Hematopoietic multipotent progenitor cell treated with erythropoietin and hydrocortisone succinate and interleukin-3 and kit ligand, for 17 days (in vitro differentiated cells): ENCODE measurements at places on chromosomes 3 and 15.

DNA sequence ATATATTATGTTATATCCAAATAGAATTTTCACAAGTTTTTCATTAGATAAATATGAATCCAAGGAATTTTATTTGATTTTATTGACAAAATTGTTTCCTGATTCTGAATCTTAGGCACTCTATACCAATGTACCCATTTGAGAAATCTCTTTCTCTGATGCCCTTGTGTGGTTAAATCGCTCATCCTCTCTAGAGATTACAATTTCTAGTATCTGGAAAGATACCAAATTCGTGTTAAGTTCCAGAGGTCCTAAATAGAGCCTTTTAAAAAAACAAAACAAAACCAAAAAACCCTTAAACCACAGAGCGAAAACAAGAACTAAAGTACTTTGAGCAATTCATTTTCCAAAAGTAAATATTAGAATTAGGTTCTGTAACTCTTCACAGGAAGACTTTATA, 20.0 kb downstream of the SATB1 start:
- no peak for DNase-seq

- peak; percentile 97 for DNase-seq
Measured at GRCh38 chr3:169966428-169966950, at the start of gene SEC62. Gene SEC62, plus strand, starts transcription at chr3:169966807. Its CDS starts 16 bp downstream, at chr3:169966823.

DNA sequence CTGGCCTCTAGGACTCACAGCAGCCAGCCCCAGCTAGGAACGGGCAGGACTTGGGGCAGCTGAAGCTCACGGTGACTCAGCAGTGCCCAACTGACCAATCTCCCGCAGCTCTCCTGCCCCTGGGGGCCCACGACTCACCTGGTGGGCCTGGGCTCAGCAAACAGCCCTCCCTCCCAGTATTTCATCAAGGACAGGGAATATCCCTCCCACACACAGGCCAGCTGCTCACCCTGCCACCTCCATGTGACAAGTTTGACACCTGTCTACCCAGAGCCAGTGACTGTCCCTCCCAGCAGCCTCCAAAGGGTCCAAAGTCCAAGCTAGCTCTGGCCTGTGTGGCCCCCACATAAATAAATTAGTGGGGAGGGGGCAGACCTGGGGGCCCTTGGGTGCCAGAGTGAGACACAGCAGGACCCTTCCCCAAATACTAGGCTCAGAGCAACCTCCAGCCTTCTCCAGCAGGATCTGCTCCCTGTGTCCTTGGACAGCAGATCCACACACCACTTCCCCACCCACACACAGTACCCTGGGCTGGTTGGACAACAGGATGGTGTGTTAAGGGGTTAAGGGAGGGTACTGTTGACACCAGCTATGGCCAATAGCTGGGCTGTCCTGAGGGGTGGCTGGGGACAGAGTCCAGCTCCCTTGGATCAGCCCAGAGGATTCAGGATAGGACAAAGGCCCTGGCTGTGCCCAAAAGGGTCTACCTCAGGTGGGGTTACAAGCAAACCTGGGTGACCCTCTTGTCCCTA, 4.3 kb downstream of the GNAT1 start:
- no peak for DNase-seq

GRCh38 chr3:185216607-185216958, 37.3 kb downstream of the EHHADH start:
- no peak for DNase-seq

GRCh38 chr15:51093839-51094605, 684 bp downstream of the TNFAIP8L3 start:
- DNase-seq = no peak

DNA sequence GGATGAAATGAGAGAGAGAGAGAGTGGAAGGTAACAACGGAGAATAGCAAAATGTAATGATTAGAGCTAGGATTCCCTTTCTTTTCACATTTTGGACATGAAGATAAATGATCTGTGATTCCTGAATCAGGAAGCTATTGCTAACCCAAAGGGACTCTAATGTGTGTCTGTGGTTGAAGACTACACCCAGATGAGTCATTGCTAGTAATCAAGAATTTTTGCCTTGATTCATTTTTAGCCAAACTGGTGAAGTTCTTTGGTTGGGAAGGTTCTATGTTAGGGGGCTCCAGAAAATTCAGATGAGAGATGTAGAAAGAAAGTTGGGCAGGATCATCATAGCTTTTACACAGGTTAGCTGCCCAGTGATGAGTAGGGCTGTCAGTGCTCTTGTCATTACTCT, 116.4 kb downstream of the DUT start:
- no peak for DNase-seq

DNA sequence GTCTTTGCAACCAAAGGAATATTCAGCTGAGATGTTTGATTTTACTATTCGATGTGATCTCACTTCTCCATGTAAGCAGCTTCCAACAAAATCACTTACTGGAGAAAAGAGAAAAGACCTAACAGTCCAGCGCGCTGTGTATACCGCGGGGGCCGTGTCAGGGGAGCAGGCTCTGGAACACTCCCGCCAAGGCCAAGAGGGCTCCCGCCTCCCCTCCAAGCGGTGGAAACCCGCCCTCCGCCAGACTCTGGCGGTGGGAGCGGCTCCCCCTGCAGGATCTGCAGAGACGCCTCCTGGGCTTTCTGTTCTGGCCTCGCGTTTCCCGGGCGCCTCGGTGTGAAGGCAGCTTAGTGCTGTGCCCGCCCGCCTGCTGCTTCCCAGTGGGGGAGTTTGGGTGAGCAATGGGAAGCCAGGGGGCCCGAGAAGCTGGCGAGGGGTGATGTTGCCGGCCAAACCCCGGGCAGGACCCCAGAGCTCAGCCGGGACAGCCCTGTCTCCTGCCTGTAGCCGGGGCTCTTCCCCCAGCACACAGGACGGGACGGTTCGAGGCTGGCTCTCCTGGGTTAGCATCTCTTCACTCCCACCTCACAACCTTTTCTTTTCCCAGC, 36.3 kb downstream of the CHST14 start:
- peak; percentile 23 for DNase-seq

- DNase-seq = no peak
Measured at GRCh38 chr3:77081240-77081661, 41.4 kb downstream of the ROBO2 start.

DNA sequence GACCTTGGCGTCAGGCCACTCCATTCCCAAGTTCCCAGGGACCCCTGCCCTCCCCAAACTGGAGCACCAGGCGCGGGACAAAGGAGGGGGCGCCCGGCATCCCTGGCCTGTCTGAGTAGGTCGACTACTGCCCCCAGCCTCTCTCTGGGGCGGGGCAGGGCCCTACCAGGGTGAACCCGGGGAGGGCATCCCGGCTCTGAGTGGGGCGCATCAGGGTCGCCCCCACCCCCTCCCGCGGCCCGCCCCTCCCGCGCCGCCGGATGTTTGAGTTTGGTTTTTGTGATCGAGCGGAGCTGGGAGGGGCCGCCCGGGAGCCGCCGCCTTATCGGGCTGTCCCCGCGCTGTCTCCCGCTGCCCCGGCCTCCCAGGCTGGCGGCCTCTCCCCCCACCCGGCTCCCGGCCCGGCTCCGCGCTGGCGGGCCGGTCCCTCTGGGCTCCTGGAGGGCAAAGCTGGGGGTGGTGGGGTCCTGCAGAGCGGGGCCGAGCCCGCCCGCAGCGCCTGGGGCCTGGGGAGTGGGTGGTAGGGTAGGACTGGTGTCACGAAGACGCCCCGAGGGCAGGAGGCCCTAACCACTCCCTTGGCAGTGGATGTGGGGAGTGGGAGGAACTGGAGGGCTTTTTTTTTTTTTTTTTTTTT, 47.2 kb upstream of the SMAD6 start:
- no peak for DNase-seq

- DNase-seq = no peak
Measured at GRCh38 chr15:52136442-52136980, 23.9 kb upstream of the BCL2L10 start.

DNA sequence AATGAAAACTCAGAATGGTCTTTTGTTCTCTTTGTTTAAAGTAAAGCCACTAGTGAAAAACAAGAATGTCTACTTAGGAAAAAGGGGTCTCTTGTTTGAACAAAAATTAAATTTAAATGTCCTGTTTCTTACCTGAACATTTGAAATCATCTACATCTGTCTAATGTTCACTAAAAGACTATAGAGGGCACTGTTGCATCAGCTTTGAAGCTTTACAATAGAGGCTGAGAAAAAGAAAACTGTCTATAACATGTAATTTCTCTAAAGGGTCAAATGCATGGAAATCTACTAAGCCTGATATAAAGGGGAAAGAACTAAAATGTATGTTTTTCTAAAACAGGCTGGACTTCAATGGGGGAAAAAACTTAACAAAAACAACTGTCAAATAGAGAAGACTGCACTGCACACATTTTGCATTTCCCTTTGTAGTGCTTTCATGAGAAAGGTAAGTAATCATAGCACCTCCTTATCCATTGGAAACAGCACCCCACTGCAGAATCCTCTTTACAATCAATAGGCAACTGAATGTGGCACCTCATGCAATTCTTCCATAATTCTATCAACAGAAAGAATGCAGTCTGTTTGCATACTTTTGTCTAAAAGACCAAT, 26.3 kb downstream of the DPH6 start:
- peak; percentile 67 for DNase-seq

DNA sequence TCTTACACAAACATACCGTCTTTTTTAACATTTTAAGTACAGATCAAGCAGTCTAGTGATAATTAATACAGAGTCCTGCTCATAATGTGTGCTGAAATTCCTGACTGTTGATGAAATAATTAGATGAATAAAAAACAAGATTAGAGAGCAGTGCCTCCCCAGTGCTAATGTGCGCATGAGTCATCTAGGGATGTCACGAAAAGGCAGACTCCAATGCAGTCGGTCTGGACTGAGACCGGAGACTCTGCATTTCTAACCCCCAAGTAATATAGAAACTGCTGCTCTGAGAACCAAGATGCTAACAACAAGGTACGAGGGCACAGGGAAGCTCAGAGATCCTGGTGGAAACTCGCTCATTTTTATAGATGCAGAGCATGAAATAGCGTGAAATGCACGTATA, 61.4 kb downstream of the COL8A1 start:
- no peak for DNase-seq

- DNase-seq = no peak
Measured at GRCh38 chr15:89450076-89451006, 46.0 kb downstream of the RHCG start.

GRCh38 chr15:28911310-28911931, 25.6 kb downstream of the APBA2 start:
- DNase-seq = peak; percentile 35

DNA sequence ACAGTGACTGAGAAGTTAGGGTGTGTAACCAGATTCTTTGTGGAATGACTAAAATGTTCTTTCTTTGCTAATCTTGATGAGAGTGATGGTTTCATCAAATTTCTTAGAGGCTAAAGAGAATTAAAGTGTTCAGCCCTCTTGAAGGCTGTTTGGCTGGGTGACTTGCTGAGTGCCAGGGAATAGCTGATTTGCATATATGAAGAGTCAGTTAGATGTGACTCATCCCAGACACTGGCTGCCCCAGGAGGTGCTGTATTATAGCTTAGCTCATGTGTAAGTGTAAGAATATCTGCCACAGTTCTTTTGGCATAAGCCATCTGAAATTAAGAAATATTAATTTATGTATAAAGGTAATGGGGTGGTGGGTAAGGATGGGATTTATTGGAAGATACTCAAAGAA, 535.1 kb downstream of the NLGN1 start:
- DNase-seq = no peak

- no peak for DNase-seq
Measured at GRCh38 chr15:70314018-70314354, 216.3 kb upstream of the TLE3 start.

GRCh38 chr3:66153481-66154443, 67.0 kb upstream of the SLC25A26 start:
- DNase-seq = no peak

DNA sequence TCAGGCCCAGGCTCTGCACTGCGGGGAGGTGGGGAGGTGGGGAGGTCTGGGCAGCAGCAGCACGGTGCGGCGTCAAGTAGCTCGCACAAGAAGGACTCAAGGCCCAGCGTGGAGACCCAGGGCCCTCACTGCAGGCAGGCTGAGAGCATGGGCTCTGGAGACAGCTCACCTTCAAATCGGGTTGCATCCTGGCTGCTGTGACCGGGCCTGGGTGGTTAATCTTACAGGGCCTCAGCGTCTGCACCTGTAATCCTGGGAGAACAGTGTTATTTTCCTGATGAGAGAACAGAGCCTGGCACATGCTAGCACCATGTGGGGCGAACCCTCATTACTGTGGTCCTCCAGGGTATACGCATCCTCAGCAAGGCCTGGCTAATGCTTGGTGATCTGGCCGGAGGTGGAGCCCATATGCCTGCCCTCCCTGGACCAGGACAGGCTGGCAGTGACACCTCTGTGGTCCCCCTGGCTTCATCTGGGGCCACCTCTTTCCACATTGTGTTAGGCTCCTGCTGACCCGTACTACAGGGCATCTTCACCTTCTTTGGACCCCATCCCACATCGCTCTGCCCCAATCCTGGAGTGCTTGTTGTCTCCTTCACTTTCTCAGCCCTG, 55.5 kb downstream of the RGMA start:
- DNase-seq = no peak

GRCh38 chr15:34122771-34123183, 20.9 kb downstream of the PGBD4 start:
- no peak for DNase-seq

GRCh38 chr3:62562596-62562995, 189.2 kb upstream of the FEZF2 start:
- DNase-seq = no peak

- no peak for DNase-seq
Measured at GRCh38 chr3:177350121-177350520, 152.8 kb upstream of the TBL1XR1 start.

GRCh38 chr3:195907934-195908693, at the start of gene TNK2:
Gene TNK2, minus strand, starts transcription at chr3:195908551. Its CDS starts 19,963 bp downstream, at chr3:195888588.
- DNase-seq = peak; percentile 97

DNA sequence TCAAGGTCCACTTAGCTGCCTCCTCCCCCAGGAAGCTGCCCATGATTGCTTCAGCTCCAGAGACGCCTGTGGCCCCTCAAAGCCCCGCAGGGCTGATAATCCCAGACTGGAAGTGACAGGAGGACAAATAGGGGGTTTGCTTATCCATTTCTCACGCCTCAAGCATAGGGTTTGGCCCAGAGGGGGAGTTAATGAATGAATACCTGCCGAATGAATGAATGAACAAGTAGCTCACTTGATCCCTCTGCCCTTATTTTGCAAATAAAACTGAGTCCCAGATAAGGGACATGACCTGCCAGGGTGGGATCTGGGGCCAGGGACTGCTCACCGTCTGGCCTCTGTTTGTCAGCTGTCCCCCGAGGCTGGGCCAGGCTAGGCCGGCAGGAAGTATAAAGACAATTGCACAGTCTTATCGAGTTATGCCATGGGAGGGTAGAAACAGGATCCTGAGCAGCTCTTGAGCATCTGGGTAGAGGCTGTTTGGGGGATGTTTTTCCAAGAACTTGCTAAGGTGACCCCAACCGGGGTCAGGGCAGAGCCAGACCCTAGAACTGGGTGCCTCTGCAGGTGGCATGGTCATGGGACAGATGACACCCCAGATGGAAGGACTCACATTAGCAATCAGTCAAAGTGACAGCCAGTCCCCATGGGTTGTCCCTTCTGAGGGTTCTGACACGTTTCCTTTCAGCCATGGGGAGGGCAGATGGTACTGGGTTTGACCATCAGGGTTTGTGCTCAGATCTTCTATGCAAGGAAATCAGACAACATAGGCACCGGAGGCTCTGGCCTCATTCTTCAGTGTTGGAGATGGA, 45.0 kb downstream of the IQSEC1 start:
- no peak for DNase-seq

- DNase-seq = no peak
Measured at GRCh38 chr15:73931441-73931840, 5.2 kb downstream of the LOXL1 start.
